ENCODE measurements at places on chromosomes 11 and 22. TPM values are rescaled to one million over a fixed set of nuclear protein-coding genes. Genes with fewer than 3 reads are reported as not detected.

DNA sequence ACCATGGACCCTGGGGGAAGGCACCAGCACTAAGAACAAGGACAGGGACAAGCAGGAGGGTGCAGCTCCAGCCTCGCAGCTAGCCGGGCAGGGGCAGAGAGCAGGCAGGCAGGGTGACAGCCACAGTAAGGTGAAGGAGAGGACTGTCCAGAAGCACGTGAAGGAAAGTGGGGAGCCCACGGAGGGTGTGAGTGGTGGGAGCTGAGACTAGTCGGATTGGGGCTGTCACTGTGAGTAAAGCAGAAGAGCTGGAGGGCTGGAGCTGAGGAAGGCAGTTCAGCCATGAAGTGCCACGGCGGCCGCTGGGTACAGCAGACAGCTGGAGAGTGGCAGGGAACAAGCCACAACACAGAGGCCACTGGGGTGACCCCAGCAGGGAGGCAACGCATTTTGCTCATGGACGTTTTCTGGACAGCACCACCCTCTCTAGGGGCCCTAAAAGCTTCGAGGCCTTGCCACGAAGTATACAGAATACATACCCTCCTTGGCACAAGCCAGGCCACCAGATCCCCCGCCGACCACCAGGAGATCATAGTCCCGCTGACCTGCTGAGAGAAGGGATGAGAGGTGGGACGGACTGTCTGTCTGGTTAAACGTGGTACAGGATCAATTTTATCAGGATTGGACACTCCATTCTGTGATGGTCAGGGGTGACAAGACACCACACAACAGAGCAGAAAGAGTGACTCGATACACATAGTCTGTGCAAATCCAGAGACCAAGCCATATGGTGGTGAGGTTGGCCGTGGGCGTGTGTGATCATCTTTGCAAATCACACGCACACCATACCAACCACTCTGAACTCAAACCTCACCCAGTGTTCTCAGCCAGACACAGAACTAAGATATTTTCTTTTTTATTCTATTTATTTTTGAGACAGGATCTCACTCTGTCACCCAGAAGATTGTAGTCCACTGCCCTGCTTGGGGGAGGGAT, 10.8 kb upstream of the COMT start:
- no peak for DNase-seq

Gene SCGB1A1
- not detected for total RNA-seq

GRCh38 chr11:133694701-133695100, 150.6 kb downstream of the SPATA19 start:
- no peak for DNase-seq

DNA sequence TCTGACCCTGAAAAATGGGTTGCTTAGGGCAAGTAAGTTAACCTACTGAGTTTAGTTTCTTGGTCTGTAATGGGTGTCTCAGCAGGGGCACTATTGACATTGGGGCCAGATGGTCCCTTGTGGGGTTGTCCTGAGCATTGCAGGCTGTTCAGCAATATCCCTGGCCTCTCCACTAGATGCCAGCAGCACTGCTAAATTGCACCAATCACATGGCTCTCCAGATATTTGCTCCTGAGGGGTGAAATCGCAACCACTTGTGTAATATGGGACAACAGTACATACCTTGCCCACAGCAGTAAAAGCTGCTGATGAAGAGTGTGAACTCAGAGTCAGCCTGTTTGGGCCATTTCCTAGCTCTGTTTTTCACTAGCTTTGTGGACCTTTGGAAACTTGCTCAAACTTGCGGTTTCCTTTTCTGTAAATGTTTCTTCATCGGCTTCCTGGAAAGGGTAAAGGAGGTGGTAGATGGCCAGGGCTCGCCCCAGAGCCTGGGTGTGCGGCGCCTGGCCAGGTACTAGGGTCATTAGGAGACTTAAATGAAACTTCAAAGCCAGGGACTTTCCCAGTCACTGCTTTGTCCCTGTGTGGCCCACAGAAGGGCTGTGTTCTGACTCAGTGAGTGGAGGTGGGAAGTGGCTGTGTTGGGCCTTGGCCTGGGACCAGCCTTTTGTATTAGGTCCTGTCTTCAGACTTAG, 13.0 kb downstream of the NCF4 start:
- peak; percentile 27 for DNase-seq

Gene PLEKHB1
- 10.2 TPM for total RNA-seq

DNA sequence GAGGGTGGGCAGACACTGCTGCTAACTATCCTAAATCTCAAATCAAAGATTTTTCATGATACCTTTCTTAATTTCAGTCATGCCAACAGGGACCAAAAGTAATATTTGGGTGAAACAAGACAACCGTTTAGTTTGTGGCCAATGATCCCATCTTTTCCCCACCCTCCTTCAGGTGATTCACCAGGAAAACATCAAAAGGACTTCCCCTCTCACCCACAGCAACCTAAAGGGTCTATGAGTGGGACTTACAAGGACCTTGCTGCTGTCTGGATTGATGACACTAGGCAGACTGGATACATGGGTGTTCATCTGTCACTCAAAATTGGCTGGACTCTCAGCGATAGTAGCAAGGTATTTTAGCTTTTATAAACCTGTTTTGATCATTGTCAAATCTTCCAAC, 62.0 kb upstream of the ZC3H12C start:
- no peak for DNase-seq

GRCh38 chr11:67120456-67120855, 1.4 kb downstream of the KDM2A start:
- DNase-seq: no peak

DNA sequence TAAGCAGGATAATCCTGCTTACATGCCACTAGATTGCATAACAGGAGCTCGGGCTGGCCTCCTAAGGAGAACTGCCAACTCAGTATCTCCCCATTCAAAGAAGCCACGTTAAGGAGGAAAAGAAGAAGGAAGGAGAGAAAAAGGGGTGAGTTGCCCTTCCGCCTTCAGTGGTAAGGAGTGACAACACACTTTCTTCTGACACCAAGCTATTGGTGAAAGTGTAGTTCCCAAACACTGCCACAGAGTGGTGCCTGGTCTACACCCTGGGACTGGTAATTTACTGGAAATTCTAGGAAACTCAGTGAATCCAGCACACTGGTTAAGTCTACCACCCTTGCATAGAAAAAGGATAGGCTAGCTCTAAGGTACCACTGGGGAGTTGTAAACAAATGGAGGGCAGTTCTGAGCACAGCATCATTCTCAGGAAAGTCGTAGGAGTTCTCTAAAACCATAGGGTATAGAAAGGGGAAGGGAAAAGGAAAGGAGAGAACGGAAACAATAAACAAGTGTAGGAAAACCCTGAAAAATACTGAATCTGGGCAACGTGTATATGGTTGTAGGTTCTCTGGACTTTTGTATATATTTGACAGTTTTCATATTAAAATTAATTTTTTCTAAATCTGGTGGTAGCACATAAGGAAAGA, 58.2 kb downstream of the RRAS2 start:
- peak; percentile 83 for DNase-seq

Gene MGAT3
- 1.3 TPM for total RNA-seq

DNA sequence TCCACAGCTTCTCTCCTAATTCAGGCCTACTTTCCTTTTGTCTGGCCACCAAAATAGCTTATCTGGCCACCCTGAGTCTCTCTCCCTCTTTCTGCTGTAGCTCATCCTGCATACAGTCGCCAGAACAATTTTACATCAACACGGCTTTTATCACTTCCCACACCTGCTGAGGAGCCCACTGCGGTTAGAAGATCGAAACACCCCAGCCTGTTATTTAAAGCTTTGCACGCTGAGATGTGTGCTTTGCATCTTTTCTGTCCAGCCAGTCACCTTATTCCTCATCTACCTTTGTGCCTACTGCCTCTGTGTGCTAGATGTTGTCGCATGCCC, 96.0 kb downstream of the COMMD9 start:
- DNase-seq: no peak

Gene FGF4
- total RNA-seq: not detected

Gene LARGE2
- not detected for total RNA-seq

GRCh38 chr11:35118906-35119305, 20.1 kb upstream of the CD44 start:
- DNase-seq: no peak

Gene OR8D4
- not detected for total RNA-seq

GRCh38 chr11:75150879-75151278, at the start of gene SLCO2B1:
TSS of gene SLCO2B1 (plus strand) at chr11:75151107. CDS start at chr11:75151382, 275 bp downstream.
- DNase-seq: no peak

GRCh38 chr11:907668-908067, 2.9 kb downstream of the CHID1 start:
- no peak for DNase-seq

Gene TMEM184B
- 21.5 TPM for total RNA-seq

Gene TRIM21
- 25.2 TPM for total RNA-seq

DNA sequence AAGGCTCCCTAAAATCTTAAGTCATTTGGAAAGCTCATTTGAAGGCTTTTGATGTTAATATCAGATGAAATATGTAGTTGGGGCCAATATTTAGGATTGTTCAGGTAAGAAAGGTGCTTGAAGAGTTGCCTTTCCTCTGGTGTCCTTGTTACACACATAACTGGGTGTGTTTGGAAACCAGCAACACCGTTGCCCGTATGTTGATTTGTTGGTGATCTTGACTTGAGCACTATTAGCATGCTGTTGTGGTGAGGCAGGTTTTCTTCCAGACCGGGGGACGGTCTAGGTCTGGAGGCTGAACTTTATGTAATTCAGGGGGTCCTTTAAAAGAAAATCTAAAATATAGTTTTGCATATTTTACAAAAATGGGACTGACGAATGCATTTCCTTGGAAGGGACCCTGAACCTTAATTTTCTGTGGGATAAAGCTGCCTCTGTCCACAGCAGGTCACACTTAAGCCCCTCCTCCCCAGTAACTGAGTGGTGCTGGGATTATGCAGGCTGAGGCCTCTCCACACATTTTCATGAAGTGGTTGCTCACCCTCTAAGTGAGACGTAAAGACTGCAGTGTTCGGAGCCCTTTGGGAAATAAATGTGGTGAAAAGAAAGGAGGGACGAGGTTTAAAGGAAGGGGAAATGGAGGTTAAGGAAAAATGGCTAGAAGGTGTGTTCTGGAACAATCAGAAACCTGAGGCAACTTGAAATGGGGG, 1.8 kb downstream of the YWHAH start:
- no peak for DNase-seq

DNA sequence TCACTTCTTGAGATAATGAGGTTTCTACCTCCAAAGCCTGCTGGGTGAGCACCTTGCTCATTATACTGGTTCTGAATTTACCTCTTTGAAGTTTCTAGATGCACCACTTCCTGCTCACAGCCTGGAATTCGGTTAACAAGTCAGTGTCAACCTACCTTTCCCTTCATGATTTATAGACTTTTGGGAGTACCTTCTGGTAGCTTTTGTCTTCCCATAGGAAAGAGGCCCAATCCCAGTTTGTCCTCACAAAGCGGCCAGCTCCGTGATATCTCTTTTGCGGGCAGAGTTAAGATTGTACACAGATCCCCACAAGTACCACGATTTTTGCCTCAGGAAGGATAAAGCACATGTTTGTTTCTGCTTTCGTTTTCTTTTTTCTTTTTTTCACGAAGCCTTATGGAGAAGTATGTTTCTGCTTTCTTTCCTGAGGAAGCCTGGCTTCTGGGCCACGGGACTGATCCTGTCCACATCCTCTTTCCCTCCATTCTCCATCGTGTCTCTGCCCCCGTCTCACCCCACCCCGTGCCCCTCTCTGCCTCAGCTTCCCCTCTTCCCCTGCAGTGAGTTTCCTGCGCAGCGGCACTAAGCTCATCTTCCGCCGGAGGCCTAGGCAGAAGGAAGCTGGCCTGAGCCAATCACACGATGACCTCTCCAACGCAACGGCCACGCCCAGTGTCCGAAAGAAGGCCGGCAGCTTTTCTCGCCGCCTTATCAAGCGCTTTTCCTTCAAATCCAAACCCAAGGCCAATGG, 5.7 kb upstream of the HINFP start:
- no peak for DNase-seq

DNA sequence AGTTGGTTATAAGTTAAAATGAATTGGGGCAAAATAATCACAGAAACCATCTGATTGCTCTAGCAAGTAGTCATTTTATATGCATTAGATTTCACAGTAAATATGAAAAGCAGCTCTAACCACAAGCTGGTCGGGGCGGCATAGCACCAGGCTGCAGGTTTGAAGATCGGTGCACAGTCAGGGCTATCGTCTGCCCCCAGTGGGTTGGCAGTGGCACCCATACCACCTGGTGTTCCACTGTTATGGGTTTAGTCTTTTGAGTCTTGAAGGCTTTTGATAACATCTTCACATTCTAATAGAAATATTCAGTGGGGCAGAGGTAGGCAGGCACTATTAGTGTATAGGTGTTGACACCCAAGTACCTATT, 62.1 kb downstream of the GRK3 start:
- no peak for DNase-seq

Gene MALAT1
- 1,067 TPM for total RNA-seq

DNA sequence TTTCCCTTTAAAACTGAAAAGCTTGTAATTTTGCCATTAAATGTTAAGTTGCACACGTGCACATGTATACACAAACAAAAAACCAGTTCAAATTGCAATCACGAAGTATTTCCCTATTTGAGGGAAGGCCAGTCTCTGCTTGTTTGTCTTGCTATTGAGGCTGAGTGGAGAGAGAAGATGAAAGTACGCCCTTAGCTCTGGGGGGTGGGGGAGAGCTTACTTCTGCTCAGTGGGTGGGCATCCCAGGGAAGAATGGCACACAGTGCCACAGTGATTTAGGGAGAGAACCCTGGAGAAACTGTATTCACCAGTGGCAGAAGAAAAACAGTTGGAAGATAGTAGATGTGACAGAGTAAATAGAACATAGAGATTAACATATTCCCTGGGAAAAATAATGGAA, 8.7 kb downstream of the YAP1 start:
- no peak for DNase-seq

Gene RGL4
- total RNA-seq: not detected

Gene SLC5A4
- total RNA-seq: not detected

GRCh38 chr11:7759010-7759409, 37.7 kb downstream of the OR5P2 start:
- no peak for DNase-seq

Gene MMP13
- total RNA-seq: 4.2 TPM

DNA sequence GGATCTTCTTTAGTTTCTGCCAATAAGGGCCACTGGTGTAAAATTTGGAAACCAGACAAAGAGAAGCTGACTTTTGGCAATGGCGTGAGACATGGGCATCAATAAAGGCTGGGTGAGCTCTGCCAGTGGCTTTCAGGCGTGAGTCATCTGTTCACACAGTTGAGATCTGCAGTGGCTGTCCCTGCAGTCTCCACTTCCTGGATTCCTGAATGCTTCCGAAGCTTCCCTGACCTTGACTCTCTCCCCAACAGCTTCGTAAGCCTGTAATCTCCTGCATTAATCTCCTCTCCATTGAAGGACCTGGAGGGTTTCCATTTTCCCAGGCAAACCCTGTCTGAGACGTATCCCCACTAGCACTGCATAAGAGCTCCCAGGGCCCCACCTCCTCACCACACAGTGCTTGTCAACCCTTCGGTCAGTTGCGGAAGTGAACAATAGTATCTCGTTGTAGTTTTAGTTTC, 574.7 kb downstream of the TBC1D22A start:
- peak; percentile 93 for DNase-seq

- DNase-seq: no peak
These were observed at the start of gene CSF2RB for GRCh38 chr22:36913427-36914389. TSS of gene CSF2RB (plus strand) at chr22:36913628. CDS start at chr22:36922208, 8,580 bp downstream.

Data from A172 (cell line).